Aorta (tissue), 5 donors: ENCODE measurements at places on chromosomes 11 and 22. TPM values are rescaled to one million over a fixed set of nuclear protein-coding genes. Genes with fewer than 3 reads are reported as not detected.

Gene OR6T1
- not detected for total RNA-seq

Gene APOL5
- not detected for total RNA-seq

Gene GAS2
- 2.1 TPM for total RNA-seq

GRCh38 chr22:25077964-25078363, 121.7 kb upstream of the CRYBB3 start:
- no peak overlapping the region for H3K4me3 ChIP-seq
- H3K36me3 ChIP-seq = no peaks in the 10 kb centered on the region
- no peaks in the 10 kb centered on the region for H3K27me3 ChIP-seq
- H3K4me1 ChIP-seq = no peaks in the 10 kb centered on the region
- no peak for DNase-seq

GRCh38 chr22:33110562-33111163, 52.5 kb upstream of the SYN3 start:
- no peak overlapping the region for H3K4me3 ChIP-seq
- DNase-seq = no peak
- no peaks in the 10 kb centered on the region for H3K36me3 ChIP-seq
- no peaks in the 10 kb centered on the region for H3K27me3 ChIP-seq
